ENCODE measurements at places on chromosomes 12 and 14.

DNA sequence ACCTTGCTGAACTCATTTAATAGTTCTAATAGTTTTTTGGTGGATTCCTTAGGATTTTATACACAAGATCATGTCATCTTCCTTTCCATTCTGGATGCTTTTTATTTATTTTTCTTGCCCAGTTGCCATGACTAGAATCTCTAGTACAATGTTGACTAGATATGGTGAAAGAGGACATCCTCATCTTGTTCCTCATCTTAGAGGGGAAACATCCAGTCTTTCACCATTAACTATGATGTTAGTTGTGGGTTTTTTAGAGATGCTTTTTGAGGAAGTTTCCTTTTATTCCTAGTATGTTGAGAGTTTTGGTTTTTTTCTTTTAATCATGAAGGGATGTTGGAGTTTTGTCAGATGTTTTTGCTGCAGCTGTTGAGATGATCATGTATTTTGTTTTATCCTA is 8.7 kb downstream of the ANKRD13A start:
- no peak for DNase-seq

- peak; percentile 53 for DNase-seq
Measured at GRCh38 chr14:66009089-66009488, 477.1 kb upstream of the CCDC196 start.

GRCh38 chr12:89542912-89543592 is 17.2 kb upstream of the POC1B start:
- peak; percentile 60 for DNase-seq

DNA sequence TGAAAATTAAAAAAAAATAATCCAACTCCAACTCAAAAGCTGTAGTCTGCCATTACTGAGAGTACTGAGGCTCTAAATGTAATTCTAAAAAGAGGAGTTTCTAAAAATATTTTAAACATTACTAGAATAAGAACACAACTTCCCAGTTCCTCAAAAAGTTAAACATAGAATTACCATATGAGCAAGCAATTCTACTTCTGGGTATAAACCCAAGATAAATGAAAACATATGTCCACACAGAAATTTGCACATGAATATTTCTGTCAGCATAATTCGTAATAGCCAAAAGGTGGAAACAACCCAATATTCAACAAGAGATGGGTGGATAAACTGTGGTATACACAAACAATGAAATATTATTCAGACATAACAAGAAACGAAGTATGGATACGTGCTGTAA is 15.0 kb upstream of the NR2C1 start:
- DNase-seq: peak; percentile 20

- peak; percentile 91 for DNase-seq
Measured at GRCh38 chr12:49868952-49869815, 26.3 kb upstream of the BCDIN3D start.

DNA sequence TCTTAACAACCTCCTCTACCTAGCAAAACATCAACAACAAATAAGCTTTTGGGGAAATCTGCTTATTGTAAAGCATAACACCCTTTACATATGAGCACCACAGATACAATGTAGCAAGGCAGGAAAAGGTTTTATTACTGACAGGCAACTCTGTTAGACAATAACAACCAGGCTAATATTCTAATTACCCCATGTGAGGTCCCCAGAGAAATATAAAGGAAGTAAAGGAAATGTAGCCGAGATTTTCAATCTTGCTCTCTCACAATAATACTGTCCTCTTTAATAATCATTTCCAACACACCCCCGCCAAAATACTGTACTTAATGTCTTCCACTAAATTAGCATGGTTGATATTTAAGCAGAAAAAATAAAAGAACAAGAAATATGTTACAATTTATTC is 14.0 kb upstream of the INSM2 start:
- no peak for DNase-seq

DNA sequence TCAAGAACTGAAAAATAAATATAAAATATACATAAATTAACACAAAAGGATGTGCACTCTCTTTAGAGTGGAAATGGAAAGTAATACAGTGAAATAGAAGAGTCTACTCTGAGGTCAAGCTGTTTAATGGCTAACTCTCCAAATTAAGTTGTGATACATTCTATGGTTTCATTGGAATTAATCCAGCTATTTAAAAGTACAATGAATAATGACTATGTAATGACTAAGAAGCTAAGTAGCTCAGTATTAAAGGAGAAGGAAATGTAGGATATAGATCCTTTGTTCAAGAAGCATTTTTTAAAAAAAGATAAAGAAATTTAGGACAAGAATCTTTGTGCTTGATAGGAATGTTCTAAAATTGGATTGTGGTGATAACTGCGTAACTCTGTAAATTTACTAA is 85.3 kb downstream of the LRP6 start:
- peak; percentile 36 for DNase-seq

DNA sequence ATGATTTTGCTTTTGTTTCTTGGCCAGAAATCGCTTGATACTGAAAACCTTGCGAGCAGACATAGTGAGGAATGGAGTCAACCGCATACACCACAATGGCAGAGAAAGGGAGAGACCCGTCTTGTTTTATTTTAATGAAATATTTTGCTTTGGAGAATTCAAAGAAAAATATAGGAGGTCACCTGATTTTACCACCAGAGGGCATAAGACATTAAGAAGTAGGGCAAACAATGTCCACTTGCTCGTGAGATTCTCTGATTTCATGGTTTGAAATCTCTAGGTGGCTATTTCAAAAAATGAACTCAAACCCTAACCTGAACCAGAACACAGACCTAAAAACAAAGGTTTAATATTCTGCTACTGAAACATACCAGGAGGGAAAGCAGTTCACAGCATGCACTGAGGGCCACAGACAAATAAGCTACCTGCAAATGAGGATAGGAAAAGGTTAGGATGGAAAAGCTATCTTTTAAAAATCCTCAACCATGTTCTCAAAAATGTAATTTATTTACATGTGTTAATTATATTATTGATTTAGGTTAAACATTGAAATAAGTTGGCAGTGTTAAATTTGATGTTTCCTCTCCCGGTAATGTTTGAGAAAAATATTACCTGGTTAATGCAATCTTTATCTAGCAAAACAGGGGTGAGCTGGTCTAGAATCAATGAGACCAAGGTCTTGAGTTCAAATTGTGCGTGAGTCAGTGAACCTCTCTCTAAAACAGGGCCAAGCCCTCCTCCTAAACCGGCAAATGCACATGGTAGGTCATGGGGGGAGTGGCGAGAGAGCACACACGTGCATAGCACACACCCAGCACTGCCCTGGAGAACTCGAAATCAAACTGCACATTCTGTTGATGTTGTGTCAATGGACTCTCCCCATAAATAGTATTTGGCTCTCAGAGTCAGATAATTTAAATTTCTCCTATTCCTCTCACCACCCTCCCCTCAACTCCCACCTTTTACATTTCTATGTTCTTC is 12.5 kb downstream of the IFNG-AS1 start:
- no peak for DNase-seq

DNA sequence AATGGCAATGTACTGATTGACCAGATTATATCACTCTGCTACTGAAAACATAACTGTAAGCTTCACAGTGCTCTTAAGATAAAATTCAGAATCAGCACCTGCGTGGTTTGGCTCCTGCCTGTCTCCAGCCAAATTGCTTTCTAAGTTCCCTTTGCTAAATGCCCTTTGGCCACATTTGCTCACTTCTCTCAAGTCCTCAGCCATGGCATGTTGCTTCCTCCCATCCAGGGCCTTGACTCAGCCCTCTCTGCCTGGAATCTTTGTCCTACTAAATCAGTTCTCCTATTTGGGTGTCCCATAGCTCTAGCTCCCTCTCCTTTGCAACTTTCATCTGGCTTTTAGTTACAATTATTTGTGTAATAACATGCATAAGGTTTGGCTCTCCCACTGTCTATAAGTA is 71.4 kb downstream of the KCNK10 start:
- no peak for DNase-seq

DNA sequence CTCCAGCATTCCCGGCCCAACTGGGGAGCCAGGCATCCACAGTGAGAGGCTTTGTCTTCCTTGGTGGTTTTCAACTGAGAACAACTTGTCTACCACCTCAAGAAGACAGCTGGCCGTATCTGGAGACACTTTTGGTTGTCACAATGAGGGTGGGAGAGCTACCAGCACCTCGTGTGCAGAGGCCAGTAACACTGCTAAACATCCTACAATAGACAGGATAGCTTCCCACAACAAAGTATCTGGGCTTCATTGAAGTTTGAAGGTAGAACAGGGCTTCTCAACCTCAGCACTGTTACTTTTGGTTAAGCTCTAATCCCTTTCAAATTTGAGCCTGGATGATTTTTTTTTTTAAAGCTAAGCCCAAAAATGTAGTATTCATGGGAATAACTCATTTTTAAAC is 10.9 kb downstream of the SLC7A8 start:
- DNase-seq: no peak

DNA sequence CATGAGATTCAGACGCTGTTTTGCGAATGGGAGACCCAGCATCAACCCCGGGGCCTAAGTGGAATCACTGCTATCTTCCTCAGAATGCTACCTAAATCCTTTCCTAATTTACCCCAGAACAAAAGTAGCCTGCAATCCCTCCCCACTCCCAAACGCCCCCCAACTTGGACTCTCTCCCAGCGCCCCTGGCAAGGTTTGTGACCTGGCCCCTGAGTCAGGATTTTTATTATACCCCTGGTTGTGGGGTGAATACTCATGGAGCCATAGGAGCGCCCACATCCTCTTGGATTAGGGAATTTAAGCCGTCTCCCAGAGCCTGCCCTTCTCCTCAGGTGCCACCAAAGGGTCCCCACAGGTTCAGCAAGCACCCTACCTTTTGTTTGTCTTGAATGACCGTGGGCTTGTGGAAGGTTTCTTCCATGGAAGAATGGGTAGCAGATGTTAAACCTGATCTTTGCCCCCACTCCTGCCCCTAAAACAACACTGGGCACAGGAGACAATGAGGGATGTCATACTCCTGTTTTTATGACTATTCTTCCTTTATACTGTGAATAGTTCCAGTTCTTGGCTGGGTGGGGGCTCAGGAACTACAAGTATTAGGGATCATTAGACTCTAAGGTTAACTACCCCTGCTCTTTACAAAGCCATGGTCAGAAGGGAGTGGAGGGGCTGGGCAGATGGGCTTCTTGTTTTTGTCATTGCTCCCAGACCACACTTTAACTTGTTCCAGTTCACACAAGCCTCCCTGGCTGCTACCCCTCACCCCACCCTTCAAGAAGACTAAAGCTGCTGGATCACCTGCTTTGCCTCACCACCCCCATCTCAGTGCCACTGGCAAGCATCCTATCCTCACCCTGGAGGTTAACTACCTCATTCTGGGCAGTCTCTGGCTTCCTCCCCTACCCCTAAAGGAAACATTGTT is 630 bp downstream of the MYL6B start:
- no peak for DNase-seq

DNA sequence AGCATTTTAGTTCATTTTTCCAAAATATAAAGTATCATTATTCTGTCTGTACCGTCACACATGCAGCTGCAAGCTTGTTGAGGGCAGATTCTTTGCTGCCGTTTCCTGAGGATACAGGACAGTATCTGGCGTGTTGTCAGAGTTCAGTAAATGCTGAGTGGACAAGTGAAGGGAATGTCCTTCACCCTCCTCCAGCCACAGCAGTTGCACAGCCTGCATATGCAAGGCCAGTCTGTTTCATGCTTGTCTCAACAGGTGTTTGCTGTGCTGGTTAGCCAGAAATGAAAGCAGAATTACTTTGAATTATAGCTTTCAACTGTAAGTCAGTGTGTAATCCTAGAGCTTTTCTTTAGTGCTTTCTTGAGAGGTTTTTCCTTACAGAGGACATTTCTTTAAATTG is 36.5 kb downstream of the TDP1 start:
- DNase-seq: no peak

- DNase-seq: peak; percentile 6
Measured at GRCh38 chr12:83128540-83128939, 441.8 kb downstream of the TMTC2 start.

DNA sequence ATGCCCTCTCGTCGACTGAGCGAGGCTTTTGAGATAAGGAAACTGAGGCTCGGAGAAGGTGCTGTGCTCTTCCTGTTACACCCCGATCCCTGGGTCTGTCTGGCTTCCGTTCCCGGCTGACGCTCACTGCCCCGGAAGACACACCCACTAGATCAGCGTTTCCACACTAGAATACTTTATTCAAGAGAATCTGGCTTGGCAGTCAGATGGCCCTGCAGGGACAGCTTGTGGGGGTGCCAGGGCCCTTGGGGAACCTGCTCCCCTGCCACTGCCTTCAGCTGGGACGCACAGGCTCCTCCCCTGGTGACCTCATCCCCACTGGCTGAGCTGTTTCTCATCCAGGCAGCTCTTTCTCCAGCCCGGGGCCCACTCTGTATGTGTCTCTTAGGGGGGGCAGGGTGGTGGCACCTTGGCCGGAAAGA is 13.7 kb downstream of the PGF start:
- DNase-seq: no peak

GRCh38 chr14:63510538-63510937 is 32.6 kb downstream of the PPP2R5E start:
- no peak for DNase-seq

GRCh38 chr14:75205591-75205990 is 29.2 kb upstream of the TMED10 start:
- no peak for DNase-seq

DNA sequence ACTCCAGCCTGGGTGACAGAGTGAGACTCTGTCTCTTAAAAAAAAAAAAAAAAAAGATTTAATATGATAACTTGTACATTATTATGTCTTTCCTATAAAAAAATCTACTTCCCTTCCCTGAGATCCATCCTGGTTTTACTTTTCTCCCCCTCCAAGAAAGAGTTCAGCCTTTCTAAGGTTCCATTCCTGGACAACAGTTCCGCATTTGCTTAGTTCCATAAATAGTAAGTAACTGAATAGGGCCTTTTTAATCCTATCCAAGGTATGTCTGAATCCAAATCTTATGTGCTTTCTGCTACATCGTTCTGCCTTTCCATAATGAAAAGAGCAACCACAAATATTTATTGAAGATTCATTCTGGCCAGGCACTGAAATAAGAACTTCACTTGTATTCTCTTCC is 187.8 kb downstream of the DACT1 start:
- no peak for DNase-seq

GRCh38 chr12:102326982-102327381 is 129.3 kb upstream of the PMCH start:
- DNase-seq: no peak

- no peak for DNase-seq
Measured at GRCh38 chr12:67634303-67634761, 14.2 kb upstream of the DYRK2 start.

DNA sequence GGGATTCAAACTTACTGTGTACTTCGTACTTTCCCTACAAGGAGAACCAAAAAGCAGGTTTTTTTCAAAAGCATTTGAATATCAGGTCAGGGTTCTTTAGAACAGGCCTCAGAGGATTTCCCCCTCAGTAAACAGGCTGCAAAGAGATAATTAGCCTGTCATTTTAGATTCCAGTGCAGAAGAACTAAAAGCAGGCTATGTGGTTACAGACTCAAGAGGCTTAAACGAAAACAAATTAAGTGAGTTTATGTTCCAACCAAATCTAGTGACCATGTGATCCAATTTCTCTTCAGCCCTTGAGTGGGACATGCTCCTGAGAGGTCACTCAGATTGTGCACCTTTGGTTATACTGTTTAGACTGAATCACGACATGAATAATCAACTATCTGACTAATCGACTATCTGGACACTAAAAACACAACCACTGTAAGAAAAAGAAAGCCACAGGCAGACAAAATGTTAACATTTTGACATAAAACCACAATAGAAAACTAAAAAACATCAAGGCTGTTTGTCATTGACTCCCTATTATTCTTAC is 4.5 kb downstream of the TMED8 start:
- no peak for DNase-seq

- no peak for DNase-seq
Measured at GRCh38 chr14:98984719-98985041, 287.3 kb downstream of the BCL11B start.
